ENCODE measurements at places on chromosomes 3 and 15. TPM values are rescaled to one million over a fixed set of nuclear protein-coding genes. Genes with fewer than 3 reads are reported as not detected.

Gene CLSTN2
- 27.0 TPM for total RNA-seq

Gene OIP5
- total RNA-seq = 11.8 TPM

Gene NUSAP1
- total RNA-seq = 26.6 TPM

Gene ATP13A5
- not detected for total RNA-seq
